ENCODE measurements at places on chromosomes 6 and 20.

- no peak for DNase-seq
These were observed 98.7 kb downstream of the SULF2 start for GRCh38 chr20:47686545-47686944.

- no peak for DNase-seq
These were observed 7.4 kb upstream of the UBR2 start for GRCh38 chr6:42556462-42556861.

- no peak for DNase-seq
These were observed 5.9 kb upstream of the PTPN1 start for GRCh38 chr20:50504231-50504823.

DNA sequence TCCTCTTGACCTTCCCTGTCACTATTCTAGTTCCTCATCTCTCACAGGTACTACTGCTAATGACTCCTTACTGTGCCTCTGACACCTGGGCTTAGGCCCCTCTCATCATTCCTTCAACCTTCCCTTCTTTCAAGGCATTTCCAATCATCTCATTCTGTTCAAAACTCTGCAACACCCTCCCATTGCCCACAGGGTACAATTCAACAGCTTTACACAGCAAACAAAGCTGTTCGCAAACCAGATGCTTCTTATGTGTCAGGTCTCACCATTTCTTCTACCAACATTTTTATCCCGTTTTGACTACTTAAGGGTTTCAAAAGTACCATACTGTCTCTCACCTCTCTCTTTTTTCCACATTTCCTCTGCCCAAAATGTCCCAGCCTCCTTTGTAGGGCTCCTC, 84.4 kb upstream of the ID4 start:
- DNase-seq, result no peak

DNA sequence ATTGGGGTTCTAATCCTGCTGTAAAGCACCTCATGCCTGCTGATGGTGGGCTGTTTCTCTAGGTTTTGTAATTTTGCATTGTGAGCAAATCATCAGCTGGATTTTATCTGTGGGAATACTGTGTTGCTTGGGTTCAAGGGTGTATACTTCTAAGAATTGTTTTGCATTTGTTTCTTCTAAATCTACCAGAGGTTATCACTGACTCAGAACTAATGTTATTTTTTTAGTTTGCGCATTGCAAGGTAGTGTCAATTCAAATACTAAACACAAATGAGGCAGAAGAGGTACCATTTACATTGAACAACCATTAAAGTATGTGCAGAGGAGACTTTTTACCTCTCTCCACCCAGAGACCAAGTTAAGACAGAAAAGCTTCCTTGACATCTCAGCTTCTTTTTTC, 60.0 kb downstream of the CEP162 start:
- DNase-seq, result no peak

- no peak for DNase-seq
These were observed 10.0 kb upstream of the PFDN4 start for GRCh38 chr20:54197621-54198604.

- DNase-seq, result no peak
These were observed 47.7 kb downstream of the COL12A1 start for GRCh38 chr6:75158176-75158575.

DNA sequence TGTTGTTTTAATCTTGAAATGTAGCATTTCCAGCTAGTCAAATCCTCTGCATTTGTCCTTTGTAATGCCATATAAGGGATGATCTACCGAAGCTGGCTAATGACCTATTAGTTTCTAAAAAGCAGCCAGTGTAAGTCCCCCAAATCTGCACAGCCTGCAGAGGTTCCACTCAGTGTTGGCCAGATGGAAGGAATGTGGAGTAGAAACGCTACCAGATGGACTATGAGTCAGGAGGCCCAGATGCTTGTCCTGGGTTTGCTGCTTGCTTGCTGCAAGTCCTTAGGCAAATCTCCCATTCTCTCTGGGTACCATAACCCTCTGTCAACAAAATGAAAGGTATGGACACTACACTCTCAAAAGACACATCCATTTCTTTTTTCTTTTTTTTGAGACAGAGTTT, 149.8 kb downstream of the BTBD9 start:
- DNase-seq, result no peak

GRCh38 chr6:9862603-9863167, 552.2 kb downstream of the TFAP2A start:
- no peak for DNase-seq

- no peak for DNase-seq
These were observed 11.1 kb upstream of the TCF15 start for GRCh38 chr20:621125-621756.

DNA sequence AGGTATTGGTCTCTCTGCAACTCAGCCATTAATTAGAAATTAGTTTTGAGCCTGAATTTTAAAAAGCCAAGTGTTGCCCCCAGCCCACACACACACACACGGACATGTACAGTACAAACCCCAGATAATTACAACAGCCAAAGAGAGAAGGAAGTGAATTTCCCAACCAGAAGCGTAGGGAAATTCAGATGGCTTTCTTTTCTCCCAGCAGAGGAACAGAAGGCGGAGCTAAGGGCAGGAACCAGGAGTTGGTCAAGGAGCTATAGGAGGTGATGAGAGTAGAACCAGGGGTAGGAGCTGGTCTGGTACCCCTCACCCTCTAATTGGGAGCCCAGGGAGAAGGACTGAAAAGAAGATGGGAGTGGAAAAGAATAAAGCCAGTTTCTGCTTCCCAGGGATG, 3.9 kb upstream of the ZBTB9 start:
- no peak for DNase-seq

GRCh38 chr20:3739926-3740451, 7.5 kb downstream of the HSPA12B start:
- no peak for DNase-seq
